Esophagus muscularis mucosa (tissue), 4 donors: ENCODE measurements at places on chromosomes 7 and 10.

- DNase-seq, result no peak
These were observed 287.5 kb upstream of the NFE2L3 start for GRCh38 chr7:25864511-25864910.

- DNase-seq, result peak; percentile 70
These were observed 23.9 kb upstream of the PPP1R17 start for GRCh38 chr7:31663072-31663471.

DNA sequence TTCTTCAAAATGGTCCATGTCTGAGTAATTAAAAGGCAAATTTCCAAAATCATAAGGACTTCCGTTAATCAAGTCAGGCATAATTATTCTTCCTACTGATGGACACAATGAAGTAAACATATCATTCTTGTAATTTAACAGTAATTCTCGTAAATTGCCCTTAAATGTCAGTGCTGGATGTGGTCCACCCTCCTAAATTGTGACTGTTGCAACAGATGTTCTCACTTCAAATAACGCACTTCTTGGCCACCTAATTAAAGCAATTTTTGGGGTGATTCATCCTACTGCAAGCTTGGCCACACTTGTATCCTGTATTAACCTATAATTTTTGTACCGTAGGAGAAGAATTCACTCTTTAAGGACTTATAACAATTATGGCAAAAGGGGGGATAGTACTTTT lies 1.9 kb downstream of the COL1A2 start:
- DNase-seq, result no peak

GRCh38 chr7:29806995-29807841 lies 910 bp downstream of the WIPF3 start:
- peak; percentile 90 for DNase-seq

GRCh38 chr7:29254591-29254990 lies 60.0 kb downstream of the CHN2 start:
- no peak for DNase-seq

GRCh38 chr10:4319870-4320367 lies 506.1 kb upstream of the AKR1E2 start:
- no peak for DNase-seq

DNA sequence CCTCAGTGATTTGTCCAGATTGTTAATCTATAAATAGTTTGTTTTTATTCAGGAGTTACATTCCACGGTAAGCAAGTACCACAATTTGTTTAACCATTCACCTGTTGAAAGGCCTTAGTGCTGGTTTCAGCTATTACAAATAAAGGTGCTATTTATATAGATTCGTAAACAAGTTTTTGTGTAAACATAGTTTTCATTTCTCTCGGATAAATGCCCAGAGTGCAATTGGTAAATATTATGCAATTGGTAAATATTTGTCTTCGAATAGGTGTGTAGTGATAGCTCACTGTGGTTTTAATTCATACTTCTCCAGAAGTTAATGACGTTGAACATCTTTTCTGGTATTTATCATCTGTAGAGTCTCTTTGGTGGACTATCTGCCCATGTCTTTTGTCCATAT lies 76.4 kb upstream of the RSU1 start:
- DNase-seq, result no peak

- DNase-seq, result no peak
These were observed 125.8 kb upstream of the PCBD1 start for GRCh38 chr10:71014021-71014805.

DNA sequence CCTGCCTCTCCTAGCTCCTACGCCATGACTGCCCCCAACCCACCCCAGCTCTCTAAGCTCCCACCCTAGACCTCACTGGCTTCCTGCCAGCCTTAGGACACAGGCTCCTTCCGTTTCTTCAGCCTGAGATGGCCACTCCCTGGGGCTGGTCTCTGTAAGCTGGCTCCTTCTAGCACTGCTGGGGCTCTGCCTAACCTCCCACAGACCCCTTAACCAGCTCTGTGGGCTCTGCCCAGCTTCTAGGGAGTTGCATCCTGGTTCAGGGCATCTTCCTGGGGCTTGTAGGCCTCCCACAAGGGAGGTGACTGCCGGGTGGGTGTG lies 478.6 kb upstream of the KLF6 start:
- DNase-seq, result no peak

- DNase-seq, result no peak
These were observed 256.2 kb downstream of the SDHAF3 start for GRCh38 chr7:97373736-97374135.

- DNase-seq, result no peak
These were observed 22.7 kb upstream of the TOMM7 start for GRCh38 chr7:22845221-22845834.

- no peak for DNase-seq
These were observed 93.0 kb downstream of the EBF3 start for GRCh38 chr10:129870961-129871621.

GRCh38 chr7:23022258-23022769 lies 8.4 kb upstream of the HYCC1 start:
- DNase-seq, result no peak

DNA sequence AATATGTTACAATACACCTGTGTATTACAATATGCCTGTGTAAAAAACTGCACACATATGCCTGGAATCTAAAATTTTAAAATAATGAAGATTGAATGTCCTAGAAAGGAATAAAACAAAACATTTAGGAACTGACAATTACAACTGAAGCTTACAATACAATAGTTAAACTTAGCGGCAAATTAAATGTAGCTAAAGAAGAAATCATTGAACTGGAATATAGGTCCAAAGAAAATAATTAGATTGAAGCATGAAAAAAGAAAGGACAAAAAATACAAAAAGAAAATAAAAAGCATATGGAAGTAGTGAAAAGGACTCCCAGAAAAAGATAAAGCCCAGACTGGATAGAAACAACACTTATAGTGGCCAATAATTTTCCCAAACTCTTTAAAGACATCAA lies 38.4 kb downstream of the NPSR1 start:
- no peak for DNase-seq

DNA sequence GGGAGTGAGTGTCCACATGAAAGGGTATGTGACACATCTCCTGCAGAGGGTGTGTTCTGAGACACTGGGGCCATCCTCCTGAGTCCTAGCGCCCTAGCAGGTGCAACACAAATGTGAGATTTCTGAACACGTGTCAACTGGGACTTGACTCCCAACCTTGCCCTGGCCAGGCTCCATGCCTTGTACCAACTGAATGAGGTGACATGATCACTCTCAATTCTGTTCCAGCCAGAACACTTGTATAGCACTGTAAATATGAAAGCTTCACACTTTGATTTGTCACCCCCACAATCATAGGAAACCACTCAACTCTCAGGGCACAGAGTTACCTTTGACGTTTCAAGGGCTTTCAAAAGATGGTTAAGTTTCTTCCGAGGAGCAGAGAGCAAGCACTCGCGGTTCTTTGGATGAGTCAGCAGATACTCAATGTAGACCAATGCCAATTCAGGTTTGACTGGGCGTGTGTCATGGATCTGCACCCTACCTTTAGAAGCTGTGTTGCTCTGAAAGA lies 48.6 kb downstream of the NCAPG2 start:
- no peak for DNase-seq

- DNase-seq, result no peak
These were observed 375.8 kb upstream of the VSTM2A start for GRCh38 chr7:54166419-54166818.

GRCh38 chr10:124701881-124702656 lies 42.1 kb downstream of the FAM53B start:
- DNase-seq, result no peak

DNA sequence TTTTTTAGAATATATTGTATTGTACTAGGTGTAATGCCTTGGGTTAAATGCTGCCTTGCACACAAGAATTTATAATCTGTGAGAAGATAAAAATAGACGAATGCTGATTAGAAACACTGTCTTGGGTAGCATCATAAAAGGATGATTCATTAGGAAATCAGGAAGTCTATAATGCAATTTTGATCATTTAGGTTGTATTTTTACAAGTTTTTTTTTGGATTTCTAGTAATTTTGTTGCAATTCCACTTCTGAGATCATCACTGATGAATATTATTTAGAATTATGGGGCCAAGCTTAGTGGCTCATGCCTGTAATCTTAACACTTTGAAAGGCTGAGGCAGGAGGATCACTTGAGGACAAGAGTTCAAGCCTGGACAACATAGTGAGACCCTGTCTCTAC lies 29.6 kb downstream of the WBP1L start:
- no peak for DNase-seq

DNA sequence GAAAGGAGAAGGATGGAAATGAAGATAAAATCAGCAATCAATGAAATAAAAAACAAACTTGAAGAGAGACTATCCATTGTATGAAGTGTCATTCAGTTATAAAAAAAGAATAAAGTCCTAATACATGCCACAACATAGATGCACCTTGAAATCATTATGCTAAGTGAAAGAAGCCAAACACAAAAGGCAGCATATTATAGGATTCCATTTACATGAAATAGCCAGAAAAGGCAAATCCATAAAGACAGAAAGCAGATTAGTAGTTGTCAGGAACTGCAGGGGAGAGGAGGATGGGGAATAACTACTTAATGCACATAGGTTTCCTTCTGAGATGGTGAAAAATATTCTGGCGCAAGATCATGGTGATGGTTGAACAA lies 6.6 kb upstream of the PON1 start:
- DNase-seq, result peak; percentile 10

DNA sequence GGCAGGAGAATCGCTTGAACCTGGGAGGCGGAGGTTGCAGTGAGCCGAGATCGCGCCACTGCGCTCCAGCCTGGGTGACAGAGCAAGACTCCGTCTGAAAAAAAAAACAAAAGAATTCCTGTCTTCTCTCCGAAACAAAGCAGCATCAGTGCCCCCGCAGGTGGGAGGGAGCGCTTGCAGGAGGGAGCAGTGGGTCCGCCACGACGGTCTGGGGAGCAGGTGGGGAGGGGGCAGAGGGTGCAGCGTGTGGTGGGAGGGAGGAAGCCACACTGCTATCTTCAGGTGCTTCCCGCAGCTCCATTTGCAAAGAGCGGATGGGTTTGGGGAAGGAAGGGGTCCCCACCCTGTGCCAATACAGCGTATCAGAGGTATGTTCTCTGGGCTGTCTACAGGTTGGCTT lies 31.7 kb downstream of the LIMK1 start:
- DNase-seq, result no peak

DNA sequence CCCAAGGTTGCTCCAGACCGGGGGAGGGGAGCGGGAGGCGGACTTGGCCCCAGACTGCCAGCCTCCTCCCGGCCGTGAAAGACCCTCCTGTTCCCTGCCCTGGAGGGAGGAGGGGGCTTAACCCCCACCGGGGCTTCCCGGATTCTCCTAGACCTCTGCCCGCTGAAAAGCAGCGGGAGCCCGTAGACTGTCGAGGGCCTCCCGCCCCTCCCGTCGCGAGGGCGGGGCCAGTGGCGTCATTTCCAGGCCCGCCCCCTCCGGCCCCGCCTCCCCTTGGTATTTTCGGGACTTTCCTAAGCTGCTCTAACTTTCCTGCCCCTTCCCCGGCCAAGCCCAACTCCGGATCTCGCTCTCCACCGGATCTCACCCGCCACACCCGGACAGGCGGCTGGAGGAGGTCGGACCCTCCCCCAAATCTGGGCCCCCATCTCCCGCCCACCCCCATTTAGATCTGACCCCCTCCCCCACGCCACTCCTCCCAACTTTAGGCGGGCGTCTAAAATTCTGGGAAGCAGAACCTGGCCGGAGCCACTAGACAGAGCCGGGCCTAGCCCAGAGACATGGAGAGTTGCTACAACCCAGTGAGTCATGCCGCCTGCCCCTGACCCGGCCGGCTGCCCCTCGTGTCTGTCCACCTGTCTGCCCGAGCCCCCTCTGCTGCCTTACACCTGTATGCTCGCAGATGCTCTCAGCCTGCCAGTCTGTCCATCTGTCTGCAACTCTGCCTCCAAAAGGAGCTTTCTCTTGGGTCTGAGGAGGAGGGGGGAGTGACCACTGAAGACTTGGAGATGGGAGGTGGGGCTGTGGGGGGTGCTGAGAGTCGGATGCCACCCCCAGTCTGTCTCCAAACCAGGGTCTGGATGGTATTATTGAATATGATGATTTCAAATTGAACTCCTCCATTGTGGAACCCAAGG lies at the start of gene NFKB2:
Gene NFKB2, plus strand, starts transcription at position 306 of the 917 bp plus-strand sequence. Its CDS starts 255 bp downstream, at position 561.
- DNase-seq, result peak; percentile 98

DNA sequence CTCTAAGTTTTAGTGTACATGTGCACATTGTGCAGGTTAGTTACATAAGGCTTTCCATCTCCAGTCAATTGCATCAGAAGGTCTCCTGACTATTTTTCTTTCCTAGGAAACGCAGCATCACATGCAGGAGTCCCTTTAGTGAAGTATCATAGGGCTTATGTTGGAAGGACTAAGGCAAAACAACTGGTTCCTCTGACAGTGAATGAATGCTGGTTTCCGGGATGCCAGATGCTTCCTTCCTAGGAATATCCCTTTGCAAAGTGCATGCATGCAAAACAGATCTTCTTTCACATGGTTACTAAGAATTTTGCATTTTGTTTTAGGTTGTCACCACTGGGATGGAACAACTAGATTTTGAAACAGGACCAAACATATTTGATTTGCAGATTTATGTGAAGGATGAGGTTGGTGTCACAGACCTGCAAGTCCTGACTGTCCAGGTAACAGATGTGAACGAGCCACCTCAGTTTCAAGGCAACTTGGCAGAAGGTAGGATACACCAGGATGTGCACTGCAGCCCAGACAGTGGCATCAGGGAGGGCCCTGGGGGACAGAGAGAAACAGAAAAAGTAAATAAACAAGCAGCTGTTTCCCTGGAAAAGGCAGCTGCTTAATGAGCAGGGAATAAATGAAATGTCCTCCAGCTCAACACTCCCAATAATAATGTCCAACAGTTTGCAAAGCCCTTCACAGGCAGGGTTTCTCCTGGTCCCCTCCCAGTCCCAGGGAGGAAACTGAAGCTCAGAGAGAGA lies 17.8 kb downstream of the CDHR3 start:
- DNase-seq, result no peak

DNA sequence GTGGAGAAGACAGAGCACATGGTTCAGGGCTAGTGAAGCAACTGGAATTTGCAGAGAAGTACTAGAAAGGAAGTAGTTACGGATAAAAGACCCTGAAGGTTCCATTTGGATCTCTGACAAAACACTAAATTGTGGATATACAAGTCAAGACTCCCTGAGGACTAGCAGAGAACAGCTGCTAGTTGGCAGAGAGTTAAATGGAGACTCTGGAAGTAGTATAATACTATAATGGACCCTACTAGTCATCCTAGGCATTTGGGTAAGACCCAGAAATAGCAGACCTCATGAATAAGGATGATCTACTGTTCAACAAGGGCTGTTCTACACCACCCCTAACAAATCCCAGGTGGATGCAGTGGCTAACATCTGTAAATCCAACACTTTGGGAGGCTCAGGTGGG lies 19.1 kb downstream of the MCMBP start:
- DNase-seq, result no peak

DNA sequence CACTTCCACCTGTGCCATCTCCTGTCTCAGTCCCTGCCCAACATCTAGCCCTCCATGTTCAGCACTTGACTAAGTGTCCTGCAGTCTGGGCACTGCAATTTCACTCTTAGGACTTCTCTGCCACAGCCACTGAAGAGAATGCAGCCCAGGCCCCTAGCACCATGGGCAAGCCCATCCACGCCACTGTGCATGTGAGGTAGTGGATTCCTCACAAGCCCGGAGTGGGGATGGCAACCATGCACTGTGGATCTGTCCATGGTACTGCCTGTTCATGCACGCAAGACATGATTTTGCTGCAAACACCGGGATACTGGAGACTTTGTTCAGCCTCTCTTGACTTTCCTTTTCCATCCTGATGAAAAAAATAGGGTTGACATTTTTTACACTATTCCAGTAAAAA lies 12.3 kb downstream of the DDC start:
- no peak for DNase-seq
